A549 treated with CpdA at 1 μM for 4 hours (cell line): ENCODE measurements at places on chromosomes 1 and 21. TPM values are rescaled to one million over a fixed set of nuclear protein-coding genes. Genes with fewer than 3 reads are reported as not detected.

AMY1C gene
- not detected in 5 replicates for total RNA-seq

ANKRD65 gene
- 0.08 to 0.10 TPM (median 0.09 TPM) in 3 of 5 replicates, not detected in the others for total RNA-seq

FGR gene
- total RNA-seq, result 0.05 to 0.08 TPM in 2 of 5 replicates, not detected in the others

KRTAP6-2 gene
- not detected in 5 replicates for total RNA-seq
